ENCODE measurements at places on chromosomes 7 and 10. TPM values are rescaled to one million over a fixed set of nuclear protein-coding genes. Genes with fewer than 3 reads are reported as not detected.

SPDYE16 gene
- total RNA-seq, result 0.22 TPM

UTF1 gene
- total RNA-seq, result not detected

ADAM22 gene
- 1.4 TPM for total RNA-seq

GRCh38 chr7:123355576-123356190 lies 155.9 kb upstream of the SLC13A1 start:
- H3K36me3 ChIP-seq, result no peaks in the 10 kb centered on the region
- no peak for DNase-seq
- no peak overlapping the region for H3K27ac ChIP-seq
- no peaks in the 10 kb centered on the region for H3K27me3 ChIP-seq

- no peaks in the 10 kb centered on the region for H3K36me3 ChIP-seq
- DNase-seq, result no peak
- H3K27me3 ChIP-seq, result no peaks in the 10 kb centered on the region
Measured at GRCh38 chr10:126913316-126913715, 8.1 kb downstream of the DOCK1 start.

DNA sequence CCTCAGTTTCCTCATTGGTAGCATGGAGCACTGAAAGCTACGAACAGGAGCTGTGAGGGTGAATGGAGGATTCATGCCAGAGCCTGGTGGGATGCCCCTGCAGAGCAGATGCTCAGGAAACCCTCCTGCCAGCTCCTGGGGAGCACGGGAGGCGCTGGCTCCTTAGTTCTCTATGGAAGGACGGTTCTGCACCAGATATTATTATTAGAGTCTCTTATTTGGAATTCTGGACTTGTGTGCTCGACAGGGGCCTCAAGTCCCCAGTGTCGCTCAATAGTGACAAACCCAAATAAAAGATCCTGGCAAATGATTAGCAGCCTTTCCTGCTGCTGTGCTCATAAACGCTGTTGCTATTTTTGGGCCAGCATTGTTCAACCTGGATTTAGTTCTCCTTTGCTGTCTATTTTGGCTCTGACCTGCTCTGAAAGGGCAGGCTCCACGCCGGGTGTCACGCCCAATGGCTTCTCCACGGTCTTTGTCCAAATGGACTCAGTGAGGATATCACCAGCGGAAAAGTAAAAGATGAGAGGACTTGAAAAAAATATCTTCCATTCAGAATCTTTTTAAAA lies 23.0 kb upstream of the KLF6 start:
- peak overlapping the region; percentile 100 for H3K27ac ChIP-seq
- H3K36me3 ChIP-seq, result no peaks in the 10 kb centered on the region
- no peaks in the 10 kb centered on the region for H3K27me3 ChIP-seq
- DNase-seq, result no peak

GRCh38 chr7:25851332-25852210 lies 300.4 kb upstream of the NFE2L3 start:
- no peak overlapping the region for H3K4me3 ChIP-seq
- peak; percentile 79 for DNase-seq
- peaks cover 11% of the 10 kb centered on the region for H3K27me3 ChIP-seq
- peaks cover 30% of the 10 kb centered on the region for H3K4me1 ChIP-seq
- H3K27ac ChIP-seq, result no peak overlapping the region

GRCh38 chr7:155483868-155484325 lies 26.0 kb downstream of the EN2 start:
- no peaks in the 10 kb centered on the region for H3K36me3 ChIP-seq
- no peaks in the 10 kb centered on the region for H3K4me1 ChIP-seq
- no peak overlapping the region for H3K27ac ChIP-seq
- H3K27me3 ChIP-seq, result no peaks in the 10 kb centered on the region
- DNase-seq, result no peak
- no peak overlapping the region for H3K4me3 ChIP-seq

Data from endothelial cell of umbilical vein (primary cell).